ENCODE measurements at places on chromosomes 3 and 15.
A peak's percentile ranks its signal among the peaks of the same experiment; 100 is the strongest.

GRCh38 chr3:11764931-11765363 is 81.7 kb downstream of the TAMM41 start:
- peak; percentile 37 for DNase-seq

DNA sequence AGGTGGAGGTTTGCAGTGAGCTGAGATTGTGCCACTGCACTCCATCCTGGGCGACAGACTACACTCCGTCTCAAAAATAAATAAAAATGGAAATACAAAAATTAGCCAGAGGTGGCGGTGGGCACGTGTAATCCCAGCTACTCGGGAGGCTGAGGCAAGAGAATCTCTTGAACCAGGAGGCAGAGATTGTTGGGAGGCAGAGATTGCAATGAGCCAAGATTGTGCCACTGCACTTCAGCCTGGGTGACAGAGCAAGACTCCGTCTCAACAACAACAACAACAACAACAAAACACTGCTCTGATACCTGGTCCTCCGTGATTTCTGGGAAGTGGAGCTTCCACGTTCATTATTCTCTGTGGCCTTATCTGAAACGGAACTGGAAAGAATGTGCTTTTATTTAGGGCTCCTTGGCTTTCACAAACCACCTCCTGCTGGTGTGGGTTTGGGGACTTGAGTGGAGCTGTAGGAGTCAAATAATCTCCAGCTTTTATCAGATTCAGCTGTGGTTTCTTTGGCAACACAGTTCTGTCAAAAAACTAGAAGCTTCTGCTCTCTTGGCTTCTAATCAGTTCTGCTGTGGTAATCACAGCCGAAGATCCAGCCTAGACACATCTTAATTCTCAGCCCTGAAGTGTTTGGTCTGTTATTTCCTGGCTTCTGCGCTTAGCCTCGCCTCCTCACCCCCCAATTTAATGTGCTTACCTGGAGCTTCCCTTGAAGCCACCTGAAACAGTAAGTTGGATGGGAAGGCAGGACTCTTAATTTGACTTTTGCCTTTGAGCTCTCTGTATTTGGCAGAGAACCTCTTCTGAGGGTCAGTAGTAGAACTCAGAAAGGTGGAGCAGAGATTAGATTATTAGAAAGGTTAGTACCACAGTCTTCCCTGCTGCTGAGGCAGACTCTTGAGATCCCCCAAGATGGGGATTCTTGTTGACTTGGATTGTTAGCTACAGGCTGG is 21.4 kb downstream of the IRAK2 start:
- DNase-seq: no peak

- DNase-seq: no peak
Observed at GRCh38 chr3:69938931-69939330, 60.6 kb upstream of the SAMMSON start.

GRCh38 chr3:160921020-160921635 is 165.1 kb downstream of the PPM1L start:
- DNase-seq: peak; percentile 56

DNA sequence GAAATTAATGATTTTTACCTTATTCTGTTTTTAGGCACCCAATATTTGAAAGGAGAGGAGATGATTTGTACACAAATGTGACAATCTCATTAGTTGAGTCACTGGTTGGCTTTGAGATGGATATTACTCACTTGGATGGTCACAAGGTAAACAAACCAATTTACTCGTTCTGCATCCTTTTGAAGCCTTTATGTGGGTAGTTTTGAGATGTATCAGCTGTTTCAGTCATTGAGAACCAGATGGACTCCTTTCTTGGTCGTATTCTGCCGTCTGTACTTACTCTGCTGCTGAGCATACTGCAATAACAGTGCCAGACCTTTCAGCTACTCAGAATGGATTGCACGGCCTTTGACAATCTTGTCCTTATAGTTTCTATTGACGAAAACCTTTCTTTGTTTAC is 13.3 kb downstream of the DNAJB11 start:
- DNase-seq: no peak

DNA sequence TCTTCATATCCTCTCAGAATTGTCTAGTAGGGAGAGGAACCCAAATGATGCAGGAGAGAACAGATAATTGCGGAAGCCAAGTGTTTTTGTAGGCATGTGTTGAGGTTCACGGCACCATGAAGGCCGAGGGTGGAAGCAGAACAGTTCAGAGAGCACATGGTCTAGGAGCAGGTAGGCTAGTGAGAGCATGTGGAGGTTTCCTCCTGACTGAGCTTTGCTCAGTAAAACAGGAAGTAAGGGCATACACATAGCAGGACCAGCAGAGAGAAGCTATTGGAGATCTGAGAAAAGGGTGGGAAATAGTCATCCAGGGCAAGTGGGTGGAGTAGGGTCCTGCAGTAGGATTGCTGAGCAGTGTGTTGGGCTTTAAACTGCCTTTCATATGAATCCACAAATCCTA is 491.1 kb downstream of the FHIT start:
- DNase-seq: no peak

GRCh38 chr15:58260205-58260724 is 122.1 kb downstream of the AQP9 start:
- no peak for DNase-seq

GRCh38 chr3:177764933-177765332 is 567.7 kb upstream of the TBL1XR1 start:
- DNase-seq: no peak

- DNase-seq: no peak
Observed at GRCh38 chr3:111610612-111611054, 15.5 kb upstream of the ZBED2 start.

Data from HTR-8/SVneo (cell line).